ENCODE measurements at places on chromosomes 16 and 17. TPM values are rescaled to one million over a fixed set of nuclear protein-coding genes. Genes with fewer than 3 reads are reported as not detected.

The SLC52A1 gene
- 4.0 TPM for total RNA-seq

The ICAM2 gene
- 112 TPM for total RNA-seq

The SPN gene
- 48.6 TPM for total RNA-seq

GRCh38 chr17:37458805-37459204 lies 30.9 kb upstream of the DUSP14 start:
- H3K4me1 ChIP-seq = no peaks in the 10 kb centered on the region
- H3K27me3 ChIP-seq = no peaks in the 10 kb centered on the region
- H3K27ac ChIP-seq = no peak overlapping the region
- no peak for DNase-seq
- H3K36me3 ChIP-seq = peaks cover 15% of the 10 kb centered on the region

- H3K36me3 ChIP-seq = no peaks in the 10 kb centered on the region
- DNase-seq = no peak
- no peak overlapping the region for H3K27ac ChIP-seq
- no peak overlapping the region for H3K4me3 ChIP-seq
Measured at GRCh38 chr16:3328643-3329042, 23.3 kb downstream of the ZNF75A start.

GRCh38 chr17:55286681-55287589 lies 22.2 kb downstream of the HLF start:
- H3K27ac ChIP-seq = peak overlapping the region; percentile 84
- H3K36me3 ChIP-seq = no peaks in the 10 kb centered on the region
- H3K4me1 ChIP-seq = peaks cover 56% of the 10 kb centered on the region
- peak; percentile 49 for DNase-seq

GRCh38 chr17:28151001-28151400 lies 108.5 kb downstream of the NLK start:
- no peak for DNase-seq
- no peaks in the 10 kb centered on the region for H3K4me1 ChIP-seq
- H3K36me3 ChIP-seq = no peaks in the 10 kb centered on the region
- no peak overlapping the region for H3K27ac ChIP-seq
- no peak overlapping the region for H3K4me3 ChIP-seq

DNA sequence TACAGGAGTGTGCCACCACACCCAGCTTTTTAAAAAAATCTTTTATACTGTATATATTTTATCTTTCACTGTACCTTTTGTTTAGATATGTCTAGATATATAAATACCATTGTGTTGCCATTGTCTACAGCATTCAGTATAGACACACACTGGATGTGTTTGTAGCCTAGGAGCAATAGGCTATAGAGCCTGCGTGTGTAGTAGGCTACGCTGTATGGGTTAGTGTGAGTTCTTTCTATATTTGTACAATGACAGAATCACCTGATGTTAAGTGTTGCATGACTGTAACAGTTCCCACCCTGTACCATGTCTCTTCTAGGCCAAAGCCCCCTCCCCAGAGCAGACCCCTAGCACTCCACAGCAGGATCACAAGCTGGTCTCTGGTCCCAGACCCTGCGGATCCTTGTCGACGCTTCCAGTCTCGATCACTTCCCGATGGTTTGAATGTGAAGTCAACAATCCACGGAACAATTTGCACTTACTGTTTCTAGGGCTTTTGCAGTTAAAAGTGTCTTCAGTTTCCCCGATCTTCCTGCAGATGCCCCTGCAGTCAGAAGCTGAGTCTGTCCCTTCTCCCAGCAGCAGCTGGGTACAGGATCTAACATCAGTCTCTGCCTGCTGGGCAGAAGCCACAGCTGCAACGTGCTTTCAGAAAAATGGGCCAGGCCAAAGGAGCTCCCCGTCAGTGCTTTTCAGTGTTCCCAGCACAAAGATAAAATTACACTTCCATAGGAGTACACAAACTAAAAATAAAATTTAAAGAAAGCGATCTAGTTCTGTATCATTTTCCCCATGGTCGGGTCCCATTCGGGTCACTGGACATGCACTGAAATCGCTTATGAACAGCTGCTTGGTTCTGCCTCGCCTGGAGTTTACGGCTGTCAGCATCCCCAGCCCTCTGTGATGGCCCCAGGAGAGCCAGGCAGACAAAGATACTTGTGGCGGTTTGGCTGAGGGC lies 35.4 kb downstream of the ADAM11 start:
- no peak for DNase-seq
- peaks cover 19% of the 10 kb centered on the region for H3K4me1 ChIP-seq
- H3K36me3 ChIP-seq = no peaks in the 10 kb centered on the region
- no peaks in the 10 kb centered on the region for H3K27me3 ChIP-seq

DNA sequence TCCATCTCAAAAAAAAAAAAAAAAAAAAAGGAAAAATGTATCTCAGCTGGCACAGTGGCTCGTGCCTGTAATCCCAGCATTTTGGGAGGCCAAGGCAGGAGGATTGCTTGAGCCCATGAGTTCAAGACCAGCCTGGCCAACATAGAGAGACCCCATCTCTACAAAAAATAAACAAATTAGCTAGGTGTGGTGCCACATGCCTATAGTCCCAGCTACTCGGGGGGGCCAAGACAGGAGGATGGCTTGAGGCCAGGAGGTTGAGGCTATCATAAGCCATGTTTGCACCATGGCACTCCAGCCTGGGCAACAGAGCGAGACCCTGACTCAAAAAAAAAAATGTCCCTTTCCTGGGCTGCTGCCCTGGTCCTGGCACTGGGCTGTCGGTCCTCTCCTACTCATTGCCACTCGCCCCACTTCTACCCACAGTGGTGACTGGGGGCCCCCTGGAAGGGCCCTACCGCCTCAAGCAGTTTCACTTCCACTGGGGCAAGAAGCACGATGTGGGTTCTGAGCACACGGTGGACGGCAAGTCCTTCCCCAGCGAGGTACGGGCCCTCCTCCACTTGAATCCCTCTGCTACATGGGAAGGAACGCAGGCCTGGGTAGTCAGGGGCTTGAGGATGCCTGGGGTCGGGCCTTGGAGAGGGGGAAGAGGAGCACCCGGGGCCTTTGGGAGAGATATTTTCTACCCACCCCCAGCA lies 6.1 kb downstream of the CA7 start:
- no peaks in the 10 kb centered on the region for H3K27me3 ChIP-seq
- H3K4me3 ChIP-seq = no peak overlapping the region
- DNase-seq = no peak
- no peak overlapping the region for H3K27ac ChIP-seq
- no peaks in the 10 kb centered on the region for H3K36me3 ChIP-seq

DNA sequence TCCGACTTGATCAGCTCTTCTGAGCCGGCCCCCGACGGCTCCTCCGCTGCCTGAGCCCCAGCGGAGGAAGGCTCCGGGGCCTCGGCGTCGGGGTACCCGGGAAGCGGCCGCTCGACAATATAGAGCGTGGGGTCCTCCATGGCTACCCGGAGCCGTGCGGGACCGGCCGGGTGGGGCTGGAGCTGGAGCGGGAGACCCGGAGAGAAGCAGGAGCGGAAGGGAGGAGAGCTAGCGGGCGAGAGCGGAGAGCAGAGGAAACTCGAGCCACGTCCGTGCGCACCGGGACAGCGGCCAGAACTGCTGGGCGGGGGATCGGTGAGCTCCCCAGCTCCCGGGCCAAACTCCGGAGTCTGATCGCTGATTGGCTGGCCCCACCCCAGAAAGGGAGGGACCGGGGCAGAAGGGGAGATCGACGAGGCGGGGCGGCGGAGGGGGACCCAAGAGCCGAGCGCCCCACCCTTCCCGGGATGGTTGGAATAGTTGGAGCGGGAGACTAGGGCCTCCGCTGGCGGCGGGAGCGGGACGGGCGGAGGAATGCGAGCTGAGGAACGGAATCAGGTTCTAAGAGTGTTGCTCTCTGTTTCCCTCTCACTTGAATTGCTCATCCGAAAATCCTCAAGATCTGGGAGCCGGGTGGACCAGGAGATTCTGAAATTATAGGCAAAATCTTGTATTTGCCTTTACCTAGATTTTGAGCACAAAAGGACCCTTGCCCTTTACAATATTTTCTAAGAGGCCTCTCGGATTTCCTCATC lies at the start of gene CAVIN1:
Gene CAVIN1 (minus strand): TSS at position 299 of the 755 bp plus-strand sequence. CDS start 159 bp downstream, at position 140.
- peaks cover 24% of the 10 kb centered on the region for H3K4me1 ChIP-seq
- H3K27me3 ChIP-seq = peaks cover 4% of the 10 kb centered on the region
- DNase-seq = peak; percentile 97
- peak within 1 kb of the TSS; percentile 91 for H3K27ac ChIP-seq
- H3K4me3 ChIP-seq = peak within 1 kb of the TSS; percentile 64
- no peaks in the 10 kb centered on the region for H3K36me3 ChIP-seq
